ENCODE measurements at places on chromosomes 3 and 15. TPM values are rescaled to one million over a fixed set of nuclear protein-coding genes. Genes with fewer than 3 reads are reported as not detected.

DNA sequence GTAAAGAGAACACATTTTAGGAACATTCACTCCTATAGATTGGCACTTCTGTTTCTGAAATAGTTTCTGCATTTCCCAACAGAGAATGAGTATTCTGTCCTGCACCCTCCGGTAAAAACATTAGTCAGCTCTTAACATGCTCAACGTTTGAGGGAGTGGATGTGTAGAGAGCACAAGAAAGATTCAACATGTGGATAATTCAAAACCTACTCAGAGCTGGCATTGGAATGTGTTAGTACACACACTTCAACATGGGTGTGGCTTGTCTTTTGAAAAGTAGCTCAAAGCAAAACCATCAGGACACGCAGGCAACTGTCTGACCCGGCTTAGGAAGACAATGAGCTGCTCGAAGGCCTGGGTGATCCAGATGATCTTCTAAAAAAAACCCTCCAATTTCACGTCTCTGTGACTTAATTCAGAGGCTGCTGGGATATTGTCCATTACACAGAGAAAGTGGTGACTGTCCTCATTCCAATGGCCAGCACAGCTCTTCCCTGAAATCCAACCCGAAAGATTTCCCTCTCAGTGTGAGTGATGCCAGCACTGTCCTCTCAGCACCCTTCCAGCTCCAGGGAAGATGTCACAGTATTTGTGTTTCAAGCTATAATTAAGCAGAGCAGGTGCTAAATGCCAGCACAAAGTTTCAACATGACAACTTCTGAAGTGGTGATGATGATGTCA is 18.1 kb downstream of the FBN1 start:
- DNase-seq: no peak

GRCh38 chr15:60555291-60555690 is 76.3 kb upstream of the ICE2 start:
- DNase-seq: no peak

The BNC1 gene
- not detected for total RNA-seq

The TRIM42 gene
- not detected for total RNA-seq

All from activated CD4-positive, alpha-beta memory T cell treated with anti-CD3 and anti-CD28 coated beads for 36 hours (primary cell).